ENCODE measurements at places on chromosomes 5 and 9.

- DNase-seq = no peak
Observed at GRCh38 chr5:104573949-104574709, 1011.5 kb upstream of the NUDT12 start.

- no peak for DNase-seq
Observed at GRCh38 chr5:54616518-54617220, 99.1 kb downstream of the SNX18 start.

DNA sequence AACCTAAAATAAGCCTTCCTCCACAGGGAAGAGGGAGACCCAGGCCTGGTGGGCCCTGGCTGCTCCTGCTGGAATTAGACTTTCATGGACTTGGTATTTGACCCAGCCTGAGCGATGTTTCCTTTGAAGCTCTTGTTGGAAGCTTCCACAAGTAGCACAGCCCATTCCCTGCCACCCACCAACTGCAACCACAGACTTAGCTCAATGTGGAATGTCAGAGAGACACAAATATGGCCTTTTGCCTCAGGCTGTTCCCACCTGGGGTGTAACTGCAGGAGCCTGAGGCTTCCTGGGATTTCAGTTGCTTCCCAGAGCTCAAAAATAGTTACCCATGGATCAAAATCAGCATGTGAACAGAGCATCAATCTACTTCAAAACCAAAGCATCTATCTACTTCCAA lies 70.3 kb upstream of the LHFPL2 start:
- no peak for DNase-seq

DNA sequence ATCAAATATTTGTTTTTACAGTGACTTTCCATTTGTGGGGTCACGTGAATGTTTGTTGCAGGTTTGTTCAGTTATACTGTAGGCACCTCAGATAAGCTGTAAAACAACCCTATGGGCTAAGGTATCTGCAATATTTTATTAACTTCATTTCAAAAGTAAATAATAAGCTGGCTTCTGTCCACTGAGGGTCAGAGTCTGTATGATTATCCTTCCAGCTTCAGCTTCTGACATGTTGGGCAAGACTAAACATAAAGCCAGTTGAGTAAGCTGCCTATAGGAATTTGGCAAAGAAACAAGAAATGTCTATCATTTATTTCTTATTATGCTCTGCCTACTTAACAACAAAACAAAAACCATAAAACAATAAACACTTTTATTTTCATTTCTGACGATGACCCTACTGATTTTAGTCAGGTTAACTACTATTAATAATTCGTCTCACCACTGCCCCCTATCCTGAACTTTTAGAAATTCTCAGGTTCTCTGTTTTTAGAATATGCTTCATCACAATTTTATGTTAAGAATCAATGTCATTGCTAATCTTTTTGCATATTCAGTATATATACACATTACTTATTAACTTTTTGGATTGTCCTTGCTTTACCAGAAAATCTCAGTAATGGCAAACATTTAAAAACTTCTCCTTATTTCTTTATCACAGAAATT lies 413.6 kb upstream of the ADAMTSL1 start:
- no peak for DNase-seq

DNA sequence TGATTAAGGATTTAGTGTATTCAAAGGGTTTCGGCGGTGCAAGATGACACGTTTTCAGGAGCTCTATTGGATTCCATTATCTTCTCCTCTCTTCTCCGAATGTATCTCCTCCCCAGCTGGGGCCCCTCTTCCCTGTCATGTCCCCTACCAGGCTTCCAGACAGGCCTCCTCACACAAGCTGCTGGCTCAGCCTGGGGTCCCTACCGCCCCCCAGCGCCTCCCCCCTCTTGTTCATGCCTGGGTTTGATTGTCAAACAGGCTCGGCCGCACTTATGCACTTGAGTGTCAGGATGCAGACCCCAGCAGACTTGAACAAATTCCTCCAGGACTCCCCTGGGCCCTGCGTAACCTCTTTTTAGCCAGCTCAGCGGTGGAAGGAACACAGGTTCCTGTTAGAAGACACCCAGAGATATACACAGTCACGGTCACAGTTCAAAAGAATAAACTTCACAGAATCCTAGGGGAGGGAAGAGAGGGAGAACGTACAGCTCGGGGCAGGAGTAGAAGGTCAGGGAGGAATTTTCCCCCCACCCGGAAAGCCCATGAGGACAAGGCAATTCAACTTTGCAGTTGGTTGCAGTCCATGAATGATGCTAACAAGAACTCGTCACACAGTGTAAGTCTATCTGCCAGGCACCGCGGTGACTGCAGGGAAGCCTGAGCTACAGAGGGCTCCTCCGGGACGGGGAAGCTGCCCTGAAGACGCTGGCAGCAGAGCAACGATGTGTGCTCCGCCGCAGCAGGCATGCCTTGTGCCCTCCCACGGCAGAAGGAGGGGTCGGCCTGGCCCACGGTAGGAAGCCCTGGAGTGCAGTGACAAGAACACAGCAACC lies 560.0 kb downstream of the BNC2 start:
- DNase-seq = no peak
